ENCODE measurements at places on chromosomes 1 and 21. TPM values are rescaled to one million over a fixed set of nuclear protein-coding genes. Genes with fewer than 3 reads are reported as not detected.

DNA sequence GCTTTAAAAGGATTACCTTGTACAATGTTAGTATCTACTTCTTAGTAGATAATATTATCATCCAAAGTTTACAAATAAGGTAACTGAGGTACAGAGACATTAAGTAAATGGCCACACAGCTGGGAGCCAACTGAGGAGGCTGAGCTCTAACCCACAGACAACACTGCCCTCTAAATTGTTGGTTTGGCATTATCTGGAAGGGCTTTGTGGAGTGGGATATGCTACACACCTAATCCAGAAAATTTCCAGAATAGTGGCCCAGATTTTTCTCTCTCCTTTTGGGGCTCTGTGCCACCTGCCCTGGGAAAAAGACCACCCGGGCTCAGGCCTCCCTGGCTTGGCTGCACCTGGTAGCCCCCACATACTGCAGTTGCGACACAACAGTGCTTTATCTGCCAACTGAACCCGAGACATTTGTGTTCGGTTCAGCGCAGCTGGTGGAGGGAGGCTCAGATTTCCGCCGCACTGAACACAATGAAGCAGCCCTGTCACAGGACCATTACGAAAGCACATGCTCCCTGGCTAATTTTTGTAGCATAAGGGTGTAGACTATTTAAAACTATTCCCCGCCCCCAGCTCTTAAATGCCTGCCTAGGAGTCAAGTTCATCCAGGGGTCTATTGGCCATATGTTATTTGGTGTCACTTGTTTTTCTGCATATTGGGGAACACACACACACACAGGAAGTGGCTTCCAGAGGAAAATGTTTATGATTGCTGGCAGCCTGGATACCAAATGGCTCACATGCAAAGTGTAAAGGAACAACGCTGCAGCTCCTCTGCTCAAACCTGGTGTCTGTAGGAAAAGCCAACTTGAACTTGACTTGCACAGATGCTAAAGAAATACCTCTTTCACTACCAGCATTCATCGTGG is 92.3 kb upstream of the ESRRG start:
- no peak overlapping the region for H3K4me3 ChIP-seq
- H3K4me1 ChIP-seq, result no peaks in the 10 kb centered on the region
- H3K36me3 ChIP-seq, result no peaks in the 10 kb centered on the region
- H3K27me3 ChIP-seq, result no peaks in the 10 kb centered on the region
- DNase-seq, result no peak
- H3K27ac ChIP-seq, result no peak overlapping the region

DNA sequence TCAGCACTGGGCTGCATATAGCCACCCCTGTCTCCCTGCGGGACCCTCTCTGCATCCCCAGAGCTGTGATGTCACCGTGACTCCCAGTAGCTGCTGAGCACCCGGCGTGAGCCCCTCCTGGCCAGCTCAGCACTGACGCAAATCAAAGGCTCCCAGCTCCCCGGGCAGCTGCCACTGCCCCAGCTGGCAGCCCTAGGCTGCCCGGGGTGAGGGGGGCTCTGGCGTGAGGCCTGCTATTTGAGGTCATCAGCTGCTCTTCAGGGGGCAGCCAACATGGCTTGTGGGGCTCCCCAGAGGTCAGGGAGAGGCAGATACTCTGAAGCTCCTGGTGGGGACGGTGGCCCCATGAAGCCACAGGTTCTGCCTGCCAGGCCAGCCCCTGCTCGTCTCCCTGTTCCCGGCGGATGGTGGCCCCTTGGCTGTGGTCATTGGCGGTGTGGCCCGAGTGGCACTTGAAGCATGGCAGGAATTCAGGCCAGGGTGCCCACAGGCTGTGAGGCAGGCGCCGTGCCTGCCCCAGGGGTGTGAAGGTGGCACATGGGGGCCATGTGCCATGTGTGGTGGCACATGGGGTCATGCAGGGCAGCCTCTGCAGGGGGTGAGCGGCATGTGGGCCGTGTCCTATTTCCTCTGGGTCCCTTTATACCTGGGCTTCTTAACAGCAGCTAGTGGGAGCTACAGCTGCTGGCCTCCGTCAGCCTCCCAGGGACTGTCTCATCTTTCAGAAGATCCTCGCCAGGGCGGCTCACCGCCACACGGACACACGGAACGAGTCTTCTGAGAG is 85.4 kb downstream of the SIK1 start:
- no peak for DNase-seq
- no peak overlapping the region for H3K4me3 ChIP-seq
- no peak overlapping the region for H3K27ac ChIP-seq
- H3K4me1 ChIP-seq, result peaks cover 48% of the 10 kb centered on the region
- H3K27me3 ChIP-seq, result peaks cover 80% of the 10 kb centered on the region

DNA sequence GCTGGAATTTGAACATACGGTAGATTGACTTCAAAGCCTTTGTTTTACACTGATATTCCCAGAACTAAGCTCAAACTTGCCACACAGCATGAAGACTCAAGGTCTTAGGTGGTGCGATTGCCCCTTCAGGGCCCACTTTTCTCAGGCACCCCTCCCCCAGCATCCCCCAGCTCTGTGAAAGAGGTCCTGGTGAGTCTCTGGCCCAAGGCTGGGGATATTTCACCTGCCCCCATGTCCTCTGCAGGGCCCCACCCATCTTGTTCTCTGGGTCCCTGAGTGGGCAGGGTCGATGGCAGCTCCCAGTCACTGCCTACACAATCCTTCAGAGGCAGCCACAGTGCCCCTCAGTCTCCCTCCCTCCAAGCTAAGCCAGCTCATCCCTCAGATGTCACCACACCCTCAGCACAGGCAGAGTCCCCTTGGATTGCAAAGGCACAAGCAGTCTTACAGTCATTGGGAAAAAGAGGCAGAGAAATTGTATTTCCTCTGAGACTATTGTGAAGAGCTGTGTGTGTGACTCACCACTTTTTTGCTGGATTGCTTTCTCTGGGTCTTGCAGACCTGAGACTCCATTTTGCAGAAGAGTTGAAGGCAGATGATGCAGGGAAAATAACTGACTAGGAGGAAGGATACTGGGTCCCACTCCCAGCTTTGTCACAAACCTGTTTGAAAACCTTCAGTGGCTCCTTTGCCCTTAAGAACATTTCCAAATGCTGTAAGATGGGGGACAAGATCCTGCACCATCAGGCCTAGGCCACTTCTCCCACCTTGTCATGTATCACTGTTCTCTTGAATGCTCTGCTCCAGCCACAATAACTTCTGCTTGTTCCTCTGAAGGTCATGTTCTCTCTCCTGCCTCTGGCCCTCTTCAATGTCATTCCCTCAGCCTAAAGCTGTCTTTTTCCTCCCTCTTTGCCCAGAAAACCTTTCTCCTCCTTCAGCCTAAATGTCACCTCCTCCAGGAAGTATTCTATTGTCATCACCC is 119.1 kb upstream of the GRIK3 start:
- no peak overlapping the region for H3K4me3 ChIP-seq
- no peak overlapping the region for H3K27ac ChIP-seq
- DNase-seq, result no peak
- no peaks in the 10 kb centered on the region for H3K36me3 ChIP-seq
- H3K4me1 ChIP-seq, result no peaks in the 10 kb centered on the region

DNA sequence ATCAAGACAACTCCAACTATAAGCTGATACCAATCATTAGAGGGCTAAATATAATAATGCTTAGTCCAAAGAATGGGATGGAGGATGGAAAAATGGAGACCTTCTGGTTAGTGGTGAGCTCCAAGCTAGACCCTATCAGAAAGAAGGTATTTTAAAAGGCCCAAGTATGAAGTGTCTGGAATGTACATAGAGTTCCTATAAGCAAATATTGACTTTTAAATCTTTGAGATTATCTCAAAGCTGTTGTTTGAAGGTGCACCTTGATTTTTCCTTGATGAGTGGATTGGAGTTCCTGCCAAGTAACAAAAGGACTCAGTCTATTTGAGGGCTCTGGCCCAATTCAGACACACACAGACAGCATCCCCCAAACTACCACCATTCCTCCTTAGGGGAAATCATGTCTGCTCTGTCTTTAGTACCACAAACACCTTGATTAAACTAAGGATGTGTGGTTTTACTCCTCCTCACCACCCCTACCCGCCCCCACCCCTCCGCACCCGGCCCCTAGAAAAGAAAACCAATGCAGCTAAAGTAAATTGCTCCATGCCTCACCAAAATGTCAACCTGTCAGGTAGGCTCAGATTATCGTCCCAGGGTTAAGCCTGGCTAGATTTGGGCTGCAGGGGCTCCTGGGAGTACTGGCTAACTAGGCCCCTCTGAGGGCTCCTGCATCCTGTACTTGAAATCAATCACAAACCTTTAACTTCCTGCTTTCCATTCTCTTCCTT is 59.4 kb downstream of the CDC7 start:
- H3K27ac ChIP-seq, result no peak overlapping the region
- peaks cover 31% of the 10 kb centered on the region for H3K4me1 ChIP-seq
- H3K36me3 ChIP-seq, result no peaks in the 10 kb centered on the region
- DNase-seq, result no peak
- no peak overlapping the region for H3K4me3 ChIP-seq

DNA sequence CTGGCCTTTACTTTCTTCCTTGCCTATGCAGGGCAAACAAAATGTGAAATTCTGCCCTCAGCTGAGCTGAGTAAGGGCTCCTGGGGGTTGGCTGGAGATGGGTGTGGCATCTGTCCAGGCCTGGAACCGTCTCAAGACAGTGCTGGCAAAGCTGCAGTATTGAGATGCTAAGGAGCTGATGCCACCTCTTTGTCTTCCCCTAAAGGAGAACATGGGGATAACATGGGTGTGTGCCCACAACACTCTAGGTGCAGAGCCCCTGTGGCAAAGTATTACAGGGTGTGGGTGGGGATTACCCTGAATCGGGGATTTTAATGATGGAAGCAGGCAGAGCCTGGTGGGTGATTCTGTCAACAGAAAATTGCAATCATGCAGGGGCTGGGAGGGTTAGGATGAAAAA is 2.5 kb upstream of the ST3GAL3 start:
- DNase-seq, result no peak
- H3K27ac ChIP-seq, result no peak overlapping the region
- peaks cover 20% of the 10 kb centered on the region for H3K4me1 ChIP-seq
- peaks cover 70% of the 10 kb centered on the region for H3K36me3 ChIP-seq
- no peaks in the 10 kb centered on the region for H3K27me3 ChIP-seq

DNA sequence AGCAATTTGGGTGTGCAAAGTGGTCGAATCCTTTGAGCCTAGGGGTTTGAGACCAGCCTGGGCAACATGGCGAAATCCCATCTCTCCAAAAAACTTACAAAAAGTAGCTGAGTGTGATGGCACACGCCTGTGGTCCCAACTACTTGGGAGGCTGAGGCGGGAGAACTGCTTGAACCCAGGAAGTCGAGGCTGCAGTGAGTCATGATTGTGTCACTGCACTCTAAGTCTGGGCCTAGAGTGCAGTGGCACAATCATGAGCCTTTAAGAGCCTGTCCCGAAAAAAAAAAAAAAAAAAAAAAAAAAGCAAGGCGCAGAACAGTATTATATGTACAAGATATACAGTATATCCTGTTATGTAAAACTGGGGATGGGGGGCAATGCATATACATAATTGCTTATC is 25.1 kb upstream of the HTR1D start:
- H3K27me3 ChIP-seq, result no peaks in the 10 kb centered on the region
- no peak overlapping the region for H3K27ac ChIP-seq
- H3K4me3 ChIP-seq, result no peak overlapping the region

DNA sequence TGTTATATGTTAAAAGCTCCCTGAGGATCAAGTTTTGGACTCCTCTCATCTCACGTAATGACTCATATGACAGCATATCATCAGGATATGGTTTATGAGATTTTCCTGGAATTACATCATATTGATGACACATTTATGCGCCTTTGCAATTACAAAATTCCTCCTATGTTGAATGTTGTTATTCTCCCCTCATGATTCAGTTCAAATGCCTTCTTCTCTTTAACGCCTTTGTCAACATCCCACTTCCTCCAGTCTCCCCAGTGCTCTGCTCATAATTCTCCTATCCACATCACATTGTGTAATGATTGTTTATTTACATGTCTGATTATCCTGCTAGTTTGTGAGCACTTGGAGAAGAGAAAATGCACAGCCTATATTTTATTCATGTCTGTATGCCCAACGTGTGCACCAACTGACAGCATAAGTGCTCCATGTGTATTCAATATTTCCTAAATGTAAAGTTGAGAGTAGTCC is 80.9 kb upstream of the BACH1 start:
- peaks cover 10% of the 10 kb centered on the region for H3K27me3 ChIP-seq
- no peak overlapping the region for H3K4me3 ChIP-seq
- H3K27ac ChIP-seq, result no peak overlapping the region
- H3K4me1 ChIP-seq, result peaks cover 4% of the 10 kb centered on the region

DNA sequence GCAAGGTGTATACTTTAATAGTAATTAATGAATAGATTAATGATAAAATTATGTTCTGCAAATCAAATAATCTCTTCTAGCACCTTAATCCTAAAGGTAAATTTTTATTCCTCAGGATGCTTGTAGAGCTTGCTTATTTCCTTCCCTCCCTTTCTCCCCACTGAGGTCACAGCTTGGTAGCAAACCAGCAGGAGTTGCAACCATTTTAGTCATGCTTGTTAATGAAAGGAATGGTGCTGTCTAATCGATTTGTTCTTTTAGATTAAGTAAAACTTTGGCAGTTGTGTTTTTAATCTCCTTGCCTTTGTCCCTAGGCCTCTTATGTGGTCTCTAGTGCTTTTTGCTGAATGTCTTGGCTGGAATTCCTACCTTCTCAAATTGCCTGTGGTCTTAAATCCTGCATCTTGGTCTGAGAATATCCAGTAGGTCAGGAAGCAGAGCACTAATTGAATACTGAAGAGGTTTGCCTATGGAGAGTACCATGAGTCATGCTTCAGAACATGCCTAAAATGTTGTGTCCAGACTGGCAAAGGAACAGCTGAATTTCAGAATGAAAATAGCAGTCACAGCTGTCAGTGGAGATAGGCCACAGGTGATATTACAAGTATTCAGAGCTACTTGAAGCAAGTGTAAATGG is 36.3 kb upstream of the RWDD3 start:
- H3K4me3 ChIP-seq, result no peak overlapping the region
- no peaks in the 10 kb centered on the region for H3K36me3 ChIP-seq
- H3K27me3 ChIP-seq, result no peaks in the 10 kb centered on the region
- no peak for DNase-seq

DNA sequence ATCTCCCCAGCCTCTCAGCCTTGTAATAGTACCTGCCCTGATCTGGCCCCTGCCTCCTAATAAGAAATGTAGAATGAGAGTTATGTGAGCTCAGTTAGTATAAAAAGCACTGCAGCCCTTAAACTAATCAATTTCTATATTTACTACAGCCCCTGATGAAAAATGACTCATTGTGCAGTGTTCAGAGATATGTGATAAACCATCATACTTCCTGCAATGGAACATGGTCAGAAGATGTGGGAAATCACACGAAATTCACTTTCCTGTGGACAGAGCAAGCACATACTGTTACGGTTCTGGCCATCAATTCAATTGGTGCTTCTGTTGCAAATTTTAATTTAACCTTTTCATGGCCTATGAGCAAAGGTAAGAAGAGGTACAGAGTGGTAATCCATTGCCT is 176.8 kb upstream of the PDE4B start:
- no peak overlapping the region for H3K4me3 ChIP-seq
- H3K4me1 ChIP-seq, result no peaks in the 10 kb centered on the region
- H3K27ac ChIP-seq, result no peak overlapping the region
- no peaks in the 10 kb centered on the region for H3K27me3 ChIP-seq
- peaks cover 72% of the 10 kb centered on the region for H3K36me3 ChIP-seq
- DNase-seq, result no peak

S100A7 gene
- total RNA-seq, result not detected

TDRD10 gene
- total RNA-seq, result not detected

MEAF6 gene
- total RNA-seq, result 86.4 TPM
